ENCODE measurements at places on chromosomes 13 and 19.

GRCh38 chr13:112450118-112450903, 74.2 kb downstream of the SPACA7 start:
- no peak for DNase-seq

DNA sequence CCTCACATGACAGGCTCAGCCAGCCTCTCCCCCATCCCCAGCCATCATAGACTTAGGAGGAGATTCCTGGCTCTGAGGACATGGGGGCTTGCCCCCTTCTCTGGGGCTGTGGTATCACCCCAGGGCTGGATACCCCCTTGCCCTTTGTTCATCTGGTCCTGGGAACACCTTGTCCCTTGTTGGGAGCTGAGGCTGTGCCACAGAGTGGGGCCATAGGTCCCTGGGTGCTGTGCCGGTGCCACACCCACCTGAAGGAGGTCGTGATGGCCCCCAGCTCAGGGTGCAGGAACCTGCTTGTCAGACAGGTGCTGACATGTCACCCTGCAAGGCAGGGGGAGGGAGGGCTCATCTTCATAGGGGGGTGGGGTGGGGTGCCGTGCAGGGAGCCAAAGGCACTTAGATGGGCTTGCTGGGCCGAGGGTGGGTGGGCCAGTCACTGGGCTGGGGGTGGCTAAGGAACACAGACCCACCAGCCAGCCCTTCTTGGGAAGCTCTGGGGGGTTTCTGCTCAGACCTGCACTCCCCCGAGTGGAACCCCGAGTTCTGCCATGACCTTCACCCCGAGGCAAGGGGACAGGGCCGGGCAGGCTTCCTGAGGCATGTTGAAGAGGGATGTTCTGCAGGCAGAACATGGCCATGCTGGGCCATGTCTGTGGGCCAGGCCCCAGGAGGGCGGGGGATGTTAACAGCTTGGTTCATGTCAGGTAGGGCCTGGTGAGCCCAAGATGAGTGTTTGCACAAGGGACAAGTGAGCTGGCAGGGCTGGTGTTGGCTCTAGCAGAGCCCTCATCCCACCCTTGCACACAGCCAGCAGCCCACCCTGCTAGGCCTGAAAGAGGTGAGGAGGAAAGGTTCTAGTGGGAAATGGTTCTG, 28.0 kb downstream of the TSSK6 start:
- no peak for DNase-seq

DNA sequence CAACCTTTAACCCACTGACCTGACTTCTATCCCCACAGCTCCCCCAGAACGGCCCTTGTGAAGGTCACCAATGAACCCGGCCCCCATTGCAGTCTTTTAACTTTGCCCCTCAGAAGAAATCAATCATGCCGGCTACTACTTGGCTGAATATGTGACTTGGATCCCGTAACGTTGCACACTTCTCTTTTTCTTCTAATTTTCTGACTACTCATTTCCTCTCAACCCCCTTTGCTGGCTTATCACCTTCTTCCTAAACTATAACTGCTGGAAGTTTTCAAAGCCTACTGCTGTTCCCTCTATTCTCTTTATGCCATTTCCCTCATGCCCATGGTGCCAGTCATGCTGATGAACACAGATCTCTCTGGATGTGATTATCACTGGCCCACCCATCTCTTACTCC, 367.6 kb downstream of the DNAJC15 start:
- no peak for DNase-seq

GRCh38 chr19:8367327-8368001, 3.5 kb downstream of the ANGPTL4 start:
- peak; percentile 43 for DNase-seq

GRCh38 chr13:74560325-74560724, 426.1 kb upstream of the KLF12 start:
- no peak for DNase-seq

DNA sequence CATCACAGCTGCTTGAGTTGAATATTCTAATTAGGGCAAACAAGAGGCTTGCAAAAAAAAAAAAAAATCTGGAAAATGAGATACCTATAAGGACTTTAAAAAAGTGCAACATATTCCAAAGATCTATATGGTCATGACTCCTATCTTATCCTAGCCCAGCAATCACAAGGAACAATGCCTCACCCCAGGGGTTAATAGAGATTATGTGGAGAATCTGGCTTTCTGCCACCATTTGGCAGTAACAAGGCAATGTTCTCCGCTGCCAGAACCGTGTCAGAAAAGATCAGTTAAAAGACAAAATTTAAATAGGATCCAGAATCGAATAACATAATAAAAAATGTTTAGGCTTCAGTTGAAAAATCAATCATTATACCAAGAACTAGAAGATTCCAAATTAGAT, 1643.2 kb upstream of the PRR20A start:
- DNase-seq, result no peak

DNA sequence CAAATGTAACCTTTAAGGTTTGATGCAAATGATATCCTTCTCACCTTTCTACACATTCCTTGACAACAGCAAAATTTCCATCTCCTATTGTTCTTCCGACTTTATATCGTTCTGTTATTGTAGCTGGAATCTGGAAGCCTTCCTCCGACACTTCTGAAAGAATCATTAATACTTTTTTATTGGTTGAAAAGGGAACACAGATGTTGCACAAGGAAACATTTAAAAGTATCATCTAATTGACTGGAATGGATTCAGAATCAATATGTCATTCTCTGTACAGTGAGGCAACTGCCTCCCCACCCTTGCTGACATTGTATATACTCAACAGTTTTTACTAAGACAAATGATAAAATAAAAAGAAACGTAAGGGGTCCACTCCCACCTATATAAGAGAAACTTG, 295.2 kb downstream of the DCLK1 start:
- no peak for DNase-seq

DNA sequence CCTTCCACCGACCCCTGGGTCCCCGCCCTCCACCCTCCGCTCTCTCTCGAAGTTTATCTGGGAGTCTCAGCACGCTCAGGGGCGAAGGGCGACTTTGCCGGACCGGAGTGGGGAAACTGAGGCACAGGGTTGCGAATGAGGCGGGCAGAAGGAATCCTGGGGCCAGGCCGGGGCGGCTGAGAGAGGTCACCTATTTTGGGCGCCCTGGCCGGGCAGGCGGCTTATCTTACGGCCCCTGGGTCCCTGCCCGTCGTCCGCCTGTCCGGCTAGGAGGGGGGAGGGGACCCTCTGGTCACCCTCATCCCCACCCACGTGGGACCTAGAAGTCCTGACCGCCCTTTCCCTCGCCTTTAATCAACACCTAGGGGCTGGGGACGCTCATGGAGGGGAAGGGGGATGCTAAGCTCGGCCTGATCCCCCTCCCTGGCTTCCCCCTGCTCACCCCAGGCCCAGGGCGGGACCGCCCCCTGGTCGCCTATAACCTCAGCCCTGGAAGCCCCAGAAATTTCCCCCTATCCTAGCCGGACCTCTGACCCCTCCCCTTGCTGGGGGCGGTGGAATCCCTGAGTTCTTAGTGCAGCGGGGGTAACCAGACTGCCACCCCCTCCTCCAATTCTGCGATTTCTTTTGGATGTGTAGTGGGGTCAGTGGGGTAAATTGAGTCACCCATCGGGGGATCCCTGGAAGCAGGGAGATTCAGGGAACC, 556 bp downstream of the TRIP10 start:
- DNase-seq, result no peak

- DNase-seq, result no peak
Measured at GRCh38 chr13:114118511-114119123, 13.8 kb downstream of the RASA3 start.

DNA sequence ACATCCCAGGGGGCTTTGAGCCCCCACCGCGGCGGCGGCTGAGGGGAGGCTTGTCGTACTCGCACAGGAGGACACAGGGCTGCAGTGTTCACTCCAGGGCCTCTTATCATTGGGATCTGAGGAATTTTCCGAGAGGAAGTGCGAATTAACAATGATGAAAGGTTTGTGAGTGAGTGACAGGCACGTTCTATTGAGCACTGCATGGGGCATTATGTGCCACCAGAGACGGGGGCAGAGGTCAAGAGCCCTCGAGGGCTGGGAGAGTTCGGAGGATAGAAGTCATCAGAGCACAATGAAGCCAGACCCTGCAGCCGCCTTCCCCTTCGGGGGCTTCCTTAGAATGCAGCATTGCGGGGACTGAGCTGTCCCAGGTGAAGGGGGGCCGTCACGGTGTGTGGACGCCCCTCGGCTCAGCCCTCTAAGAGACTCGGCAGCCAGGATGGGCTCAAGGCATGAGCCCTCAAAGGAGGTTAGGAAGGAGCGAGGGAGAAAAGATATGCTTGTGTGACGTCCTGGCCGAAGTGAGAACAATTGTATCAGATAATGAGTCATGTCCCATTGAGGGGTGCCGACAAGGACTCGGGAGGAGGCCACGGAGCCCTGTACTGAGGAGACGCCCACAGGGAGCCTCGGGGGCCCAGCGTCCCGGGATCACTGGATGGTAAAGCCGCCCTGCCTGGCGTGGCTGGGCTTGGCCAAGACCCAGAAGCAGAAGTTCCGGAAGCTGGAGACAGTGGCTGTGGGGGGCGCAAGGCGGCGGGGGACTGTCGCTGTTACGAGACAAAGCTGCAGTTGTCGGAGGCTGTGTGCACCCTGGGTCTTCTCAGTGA, 53.9 kb downstream of the MCF2L start:
- no peak for DNase-seq

DNA sequence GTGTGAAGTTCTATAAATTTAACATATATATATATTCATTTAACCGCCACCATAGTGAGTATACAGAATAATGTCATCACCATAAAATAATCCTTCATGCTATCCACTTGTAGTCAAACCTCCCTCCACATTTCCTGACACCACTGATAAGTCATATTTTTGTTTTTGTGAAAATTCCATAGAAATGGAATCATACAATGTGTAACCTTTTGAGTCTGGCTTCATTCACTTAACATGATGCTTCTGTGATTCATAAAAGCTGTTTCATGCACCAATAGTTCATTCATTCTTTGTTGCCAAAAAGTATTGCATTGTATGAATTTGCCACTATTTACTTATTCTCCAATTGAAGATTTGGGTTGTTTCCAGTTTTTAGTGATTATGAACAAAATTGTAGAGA, 497.5 kb upstream of the PCDH20 start:
- DNase-seq, result no peak

DNA sequence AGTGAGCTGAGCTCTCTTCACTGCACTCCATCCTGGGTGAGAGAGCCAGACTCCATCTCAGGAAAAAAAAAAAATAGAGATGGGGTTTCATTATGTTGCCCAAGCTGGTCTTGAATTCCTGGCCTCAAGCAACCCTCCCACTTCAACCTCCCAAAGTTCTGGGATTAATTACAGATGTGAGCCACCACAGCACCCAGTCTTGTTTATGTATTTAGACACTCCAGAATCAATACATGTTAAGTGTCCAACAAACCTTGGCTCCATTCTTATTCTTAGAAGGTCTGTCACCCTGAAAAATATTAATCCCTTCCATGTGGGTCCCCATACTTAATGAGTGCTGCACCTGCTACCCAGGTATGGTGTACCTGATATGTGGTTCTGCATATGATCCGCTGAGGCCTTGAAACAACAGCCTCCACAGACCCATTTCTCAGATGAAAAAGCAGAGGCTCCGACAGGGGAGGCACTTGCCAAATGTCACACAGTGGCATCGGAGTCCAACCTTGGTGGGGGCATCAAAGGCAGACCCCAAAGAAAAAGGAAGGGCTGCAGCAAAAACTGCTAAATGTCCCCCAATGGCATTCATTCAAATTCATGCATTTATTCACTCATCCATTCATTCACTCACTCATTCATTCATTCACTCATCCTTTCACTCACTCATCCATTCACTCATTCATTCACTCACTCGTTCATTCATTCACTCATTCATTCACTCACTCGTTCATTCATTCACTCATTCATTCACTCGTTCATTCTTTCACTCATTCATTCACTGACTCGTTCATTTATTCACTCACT, 16.7 kb downstream of the TICAM1 start:
- no peak for DNase-seq

DNA sequence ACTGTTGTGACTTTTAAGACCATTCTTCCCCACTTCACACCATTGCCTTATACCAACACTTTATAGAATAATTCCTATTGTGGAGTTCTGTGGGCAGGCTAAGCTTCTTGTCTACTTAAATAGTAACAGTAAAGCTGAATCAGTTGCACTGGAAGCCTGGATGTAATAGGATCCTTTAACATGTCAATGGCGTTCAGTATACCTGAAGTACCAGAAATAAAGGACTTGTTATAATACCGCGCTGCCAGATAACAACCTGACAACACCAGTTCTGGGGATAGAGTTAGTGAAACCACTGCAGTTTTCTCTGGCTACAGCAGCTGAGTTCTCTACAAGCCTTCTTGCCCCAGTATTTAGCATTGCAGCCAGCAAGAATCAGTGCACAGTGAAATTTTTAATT, 52.0 kb upstream of the TNFRSF19 start:
- no peak for DNase-seq

- no peak for DNase-seq
Measured at GRCh38 chr13:42751693-42752092, 29.7 kb upstream of the FAM216B start.

DNA sequence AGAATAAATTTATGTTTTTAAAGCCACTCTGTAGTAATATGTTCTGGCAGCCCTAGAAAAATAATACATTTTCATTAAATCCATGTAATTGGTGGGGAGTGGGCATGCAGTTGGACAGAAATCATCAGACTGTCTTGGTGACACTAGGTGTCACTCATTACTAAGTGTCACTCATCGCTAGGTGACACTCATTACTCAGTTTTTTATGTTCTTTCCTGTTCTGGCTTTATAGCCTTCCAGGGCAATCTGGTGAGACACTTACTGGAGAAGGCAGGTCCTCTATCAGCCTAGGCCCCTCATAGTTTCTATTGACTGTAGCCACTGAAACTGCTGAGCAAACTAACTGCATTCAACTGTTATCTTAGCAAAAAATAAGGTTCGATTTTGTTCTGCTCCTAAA, 542.1 kb downstream of the SLITRK1 start:
- DNase-seq, result no peak

- DNase-seq, result no peak
Measured at GRCh38 chr19:35789195-35789977, 14.0 kb downstream of the ARHGAP33 start.

DNA sequence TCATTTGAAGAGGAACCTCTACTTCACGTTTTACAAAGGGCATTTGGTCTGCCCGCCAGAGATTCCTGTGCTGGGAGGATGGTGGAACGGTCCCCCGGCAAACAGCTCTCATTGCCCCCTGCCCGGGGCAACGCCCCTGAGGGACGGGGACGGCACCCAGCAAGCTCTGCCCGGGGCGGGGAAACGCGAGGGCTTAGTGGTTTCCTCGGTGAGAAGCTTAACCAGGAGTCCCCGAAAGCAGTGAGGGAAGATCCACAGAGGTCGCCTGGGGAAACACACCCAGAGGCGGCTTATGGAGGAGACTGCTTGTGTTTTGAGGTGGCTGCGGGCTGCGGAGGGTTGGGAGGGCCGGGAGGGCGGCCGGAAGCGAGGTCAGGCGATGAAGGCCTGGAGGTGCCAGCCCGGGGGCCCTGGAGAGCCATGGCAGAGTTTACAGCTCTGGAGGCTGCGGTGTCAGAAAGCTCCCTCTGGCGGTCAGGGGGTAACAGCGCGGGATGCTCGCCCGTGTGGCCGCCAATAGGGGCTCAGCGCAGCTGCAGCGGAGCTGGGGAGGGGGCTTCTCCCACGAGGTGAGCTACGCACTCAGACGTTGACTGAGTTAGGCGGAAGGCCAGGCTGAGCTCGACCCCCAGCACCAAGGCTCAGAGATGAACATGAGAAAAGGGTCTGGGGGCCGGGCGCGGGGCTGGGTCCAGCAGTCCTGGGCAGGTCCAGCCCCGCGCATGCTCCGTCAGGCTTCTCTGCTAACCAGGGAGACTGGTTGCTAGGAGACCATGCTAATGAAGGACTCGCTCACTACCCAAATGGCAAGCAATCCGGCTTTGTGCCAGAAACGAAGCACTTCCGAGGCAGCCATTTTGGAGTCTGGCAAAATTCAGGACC, 652 bp upstream of the TPGS1 start:
- DNase-seq, result no peak

GRCh38 chr13:73496711-73497110, 437.9 kb downstream of the KLF5 start:
- no peak for DNase-seq

Data from epithelial cell of prostate (primary cell).